ENCODE measurements at places on chromosomes 2 and 18.

- no peak for DNase-seq
These were observed 70.7 kb downstream of the TIMM21 start for GRCh38 chr18:74219056-74219455.

- no peak for DNase-seq
These were observed 32.9 kb downstream of the MTERF4 start for GRCh38 chr2:241068942-241069810.

- DNase-seq, result no peak
These were observed 20.2 kb downstream of the TWIST2 start for GRCh38 chr2:238868067-238868524.

GRCh38 chr2:40367652-40368051, 84.2 kb downstream of the SLC8A1 start:
- no peak for DNase-seq

- DNase-seq, result no peak
These were observed 67.5 kb downstream of the NYAP2 start for GRCh38 chr2:225466891-225467604.

DNA sequence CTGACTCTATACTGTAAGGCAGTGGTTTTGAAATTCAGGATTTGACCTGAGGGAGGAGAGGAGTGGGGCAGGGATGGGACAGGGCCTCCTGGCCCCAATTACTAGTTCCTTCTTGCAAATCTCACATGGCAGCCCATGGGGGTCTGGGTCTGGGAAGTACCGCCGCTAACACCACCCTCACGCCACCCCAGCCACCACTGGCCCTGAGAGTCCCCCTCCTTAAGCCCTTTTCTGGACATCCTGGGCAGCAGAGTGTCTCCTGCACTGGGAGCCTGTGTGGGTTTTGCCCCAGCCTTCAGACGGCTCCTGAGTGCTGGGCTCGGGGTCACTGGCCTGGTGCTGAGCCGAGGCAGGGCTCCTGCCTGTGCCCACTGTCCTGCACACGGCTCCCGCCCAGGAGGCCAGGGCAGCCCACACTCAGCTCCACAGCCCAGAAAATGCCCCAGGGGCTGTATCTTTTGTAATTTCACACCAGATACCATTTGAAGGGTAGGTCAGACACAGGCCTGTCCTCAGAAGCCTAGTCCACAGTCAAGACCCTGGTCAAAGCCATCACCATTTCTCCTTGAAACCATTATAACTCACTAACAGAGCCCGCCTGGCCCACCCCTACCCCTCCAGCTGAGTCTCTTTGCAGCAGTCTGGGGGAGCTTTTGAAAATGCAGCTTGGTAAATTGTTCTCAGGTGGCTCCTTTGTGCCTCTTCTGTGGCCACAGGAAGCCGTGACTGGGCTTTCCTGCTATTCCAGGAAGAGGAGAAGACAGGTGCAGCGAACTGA, 55.1 kb downstream of the CYP27C1 start:
- DNase-seq, result peak; percentile 74

DNA sequence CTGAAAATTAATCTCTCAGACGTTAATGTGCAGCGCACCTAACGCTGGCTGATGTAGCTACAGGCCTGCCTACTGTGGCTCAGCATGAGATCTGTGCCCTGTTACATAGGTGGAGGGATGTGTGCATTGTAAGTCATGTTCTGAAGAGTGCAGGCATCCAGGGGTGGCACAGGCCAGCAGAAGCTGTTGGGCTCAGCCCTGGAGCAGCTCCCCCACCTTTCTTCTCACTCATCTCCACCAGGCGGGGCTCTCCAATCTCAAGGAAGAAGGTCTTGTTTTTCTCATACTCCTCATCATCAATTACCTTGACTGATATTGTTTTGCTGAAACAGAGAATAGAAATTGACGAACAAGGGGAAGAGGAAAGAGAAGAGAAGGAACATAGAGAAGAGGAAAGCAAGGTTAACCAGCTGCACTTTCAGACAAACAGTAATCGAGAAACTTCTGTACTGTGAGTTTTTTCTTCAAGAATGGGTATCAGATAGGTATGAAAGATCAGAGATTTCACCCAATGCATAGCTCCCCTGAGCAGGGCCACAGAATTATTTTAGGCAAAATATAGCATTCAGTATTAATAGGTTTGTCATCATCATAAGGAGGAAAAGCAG, 273.6 kb downstream of the SLC8A1 start:
- no peak for DNase-seq

DNA sequence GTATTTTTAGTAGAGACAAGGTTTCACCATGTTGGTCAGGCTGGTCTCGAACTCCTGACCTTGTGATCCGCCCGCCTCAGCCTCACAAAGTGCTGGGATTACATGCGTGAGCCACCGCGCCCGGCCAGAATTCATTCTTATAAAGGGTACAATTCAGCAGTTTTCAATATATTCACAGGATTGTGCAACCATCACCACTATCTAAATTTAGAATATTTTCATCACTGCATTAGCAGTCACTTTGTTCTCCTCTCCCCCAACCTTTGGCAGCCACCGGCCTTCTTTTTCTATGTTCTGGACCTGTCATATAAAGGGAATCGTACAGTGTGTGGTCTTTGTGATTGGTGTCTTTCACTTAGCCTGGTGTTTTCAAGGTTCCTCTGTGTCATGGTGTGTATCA, 40.7 kb downstream of the TCF7L1 start:
- no peak for DNase-seq

DNA sequence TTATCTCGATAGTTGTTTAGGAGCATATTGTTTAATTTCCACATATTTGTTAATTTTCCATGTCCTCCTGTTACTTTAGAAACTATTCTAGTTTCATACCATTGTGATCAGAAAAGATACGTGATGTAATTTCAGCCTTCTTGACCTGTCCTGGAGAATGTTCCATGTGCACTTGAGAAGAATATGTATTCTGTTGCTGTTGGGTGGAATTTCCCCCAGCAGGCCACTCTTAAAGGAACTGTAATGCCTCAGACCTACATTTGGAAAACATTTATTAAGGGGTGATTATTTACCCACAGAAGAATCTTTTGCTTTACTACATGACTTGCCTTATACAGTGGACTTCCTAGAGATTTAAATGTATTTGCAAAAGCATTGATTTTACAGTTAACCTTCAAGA, 55.5 kb downstream of the LIMS1 start:
- no peak for DNase-seq

DNA sequence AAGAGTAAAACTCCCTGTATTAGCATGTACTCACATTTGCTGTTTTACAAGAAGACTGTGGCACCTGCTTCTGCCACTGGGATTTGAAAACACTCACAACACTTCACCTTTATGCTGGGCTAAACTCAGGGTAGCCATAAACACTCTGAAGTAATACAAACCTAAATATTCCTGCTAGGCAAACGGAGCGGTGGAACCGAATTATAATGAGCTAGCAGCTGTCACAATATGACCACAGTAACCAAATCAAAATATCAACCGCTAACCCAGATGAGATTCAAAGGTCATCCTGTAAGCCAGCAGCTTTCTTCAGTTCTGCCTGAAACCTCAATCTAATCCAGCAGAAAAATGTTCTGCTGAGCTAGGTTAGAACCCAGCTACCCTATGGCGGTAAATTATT, 132.1 kb downstream of the TCF4 start:
- DNase-seq, result no peak

DNA sequence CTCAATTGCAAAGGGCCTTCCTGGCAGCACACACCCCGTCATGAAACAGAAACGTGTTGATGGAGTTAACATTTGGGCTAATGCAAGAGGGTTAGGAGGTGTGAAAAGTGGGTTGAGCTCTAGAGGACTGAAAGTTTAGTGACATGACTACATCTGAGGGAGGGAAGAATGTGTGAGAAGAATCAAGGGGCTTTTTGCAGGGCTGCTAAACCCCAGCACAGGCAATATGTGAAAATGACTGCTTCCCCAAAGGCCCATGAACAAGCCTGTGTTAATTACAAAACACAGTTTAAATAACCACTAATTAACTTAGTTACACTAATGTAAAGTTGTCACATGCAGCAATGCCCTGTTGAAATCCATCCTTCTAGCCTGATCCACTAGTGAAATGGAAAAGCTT, 63.4 kb upstream of the PEX13 start:
- DNase-seq, result no peak

GRCh38 chr2:181462033-181462432, 4.8 kb downstream of the ITGA4 start:
- no peak for DNase-seq

DNA sequence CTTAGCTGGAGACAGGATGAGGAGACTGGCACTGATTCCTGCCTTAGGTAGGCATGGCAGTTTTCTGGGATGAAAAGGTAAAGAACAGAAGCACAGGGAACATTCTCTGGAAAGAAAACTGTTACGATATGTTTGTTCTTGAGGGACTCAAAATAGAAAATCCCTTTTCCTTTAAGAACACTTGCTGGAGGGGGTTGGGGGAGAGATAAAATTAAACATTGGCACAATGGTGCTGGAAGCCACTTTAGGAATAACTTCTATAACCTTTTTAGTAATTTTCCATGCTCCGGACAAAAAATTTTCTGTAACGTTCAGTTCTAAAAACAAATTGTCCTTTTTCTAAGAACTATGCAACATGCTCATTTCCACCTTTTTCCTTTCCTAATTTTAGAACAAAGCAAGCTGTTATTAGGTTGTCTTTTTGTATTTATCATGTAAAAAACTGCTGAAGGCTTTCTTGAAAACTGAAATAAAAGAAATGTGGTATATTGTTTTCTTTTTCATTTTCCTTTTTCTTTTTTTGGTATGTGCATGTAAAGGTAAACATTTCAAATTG, 343.8 kb downstream of the EPHA4 start:
- DNase-seq, result no peak

DNA sequence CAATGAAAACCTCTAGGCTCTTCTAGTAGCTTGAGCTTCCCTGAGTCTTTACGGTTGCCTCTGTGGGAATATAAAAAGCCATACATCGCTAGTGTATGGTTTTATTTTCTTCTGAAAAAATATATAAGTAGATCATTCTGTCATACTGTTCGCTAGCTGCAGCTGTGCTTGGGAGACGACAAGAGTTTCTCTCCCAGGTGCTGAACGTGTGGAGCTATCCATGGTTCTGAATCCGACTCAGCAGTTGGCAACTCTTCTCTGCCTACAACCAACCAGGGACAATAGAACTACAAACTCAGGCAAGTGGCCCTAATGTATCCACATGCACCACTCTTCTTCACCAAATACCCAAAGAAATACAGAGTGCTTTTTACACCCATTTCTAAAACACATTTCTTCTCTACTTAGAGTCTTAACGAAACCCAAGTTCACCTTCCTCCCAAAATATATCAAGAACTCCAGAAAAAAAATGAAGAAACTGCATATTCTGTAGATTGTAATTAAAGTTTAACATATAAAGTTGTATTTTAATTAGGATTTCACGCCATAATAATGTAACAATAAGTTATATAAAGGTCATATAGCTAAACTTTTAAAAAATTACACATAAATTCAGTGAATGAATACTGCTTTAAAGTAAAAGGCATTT, 2.2 kb upstream of the KCNH7 start:
- peak; percentile 6 for DNase-seq

DNA sequence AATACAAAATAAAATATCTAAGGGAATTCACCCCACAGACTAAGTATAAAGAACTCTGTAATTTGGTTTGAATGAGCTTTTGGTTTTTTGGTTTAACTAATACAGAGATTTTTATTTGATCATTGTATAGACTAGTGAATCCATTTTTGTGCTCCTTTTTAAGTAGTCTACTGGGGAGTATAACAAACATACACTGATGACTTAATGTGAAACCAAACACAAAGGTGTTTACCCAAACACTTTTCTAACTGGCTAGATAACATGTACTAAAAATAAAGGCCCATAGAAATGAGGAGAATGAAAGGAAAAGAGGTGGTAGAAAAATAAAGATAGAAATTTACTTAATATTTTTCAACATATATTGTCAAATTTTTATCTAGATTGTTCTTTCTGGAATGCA, 146.0 kb downstream of the NRXN1 start:
- DNase-seq, result peak; percentile 43

GRCh38 chr2:202758128-202758527, 113.4 kb downstream of the ICA1L start:
- DNase-seq, result no peak

GRCh38 chr2:241182126-241182525, 6.4 kb upstream of the ANO7 start:
- DNase-seq, result no peak

- DNase-seq, result no peak
These were observed 7.1 kb downstream of the ANO7 start for GRCh38 chr2:241195506-241196130.

DNA sequence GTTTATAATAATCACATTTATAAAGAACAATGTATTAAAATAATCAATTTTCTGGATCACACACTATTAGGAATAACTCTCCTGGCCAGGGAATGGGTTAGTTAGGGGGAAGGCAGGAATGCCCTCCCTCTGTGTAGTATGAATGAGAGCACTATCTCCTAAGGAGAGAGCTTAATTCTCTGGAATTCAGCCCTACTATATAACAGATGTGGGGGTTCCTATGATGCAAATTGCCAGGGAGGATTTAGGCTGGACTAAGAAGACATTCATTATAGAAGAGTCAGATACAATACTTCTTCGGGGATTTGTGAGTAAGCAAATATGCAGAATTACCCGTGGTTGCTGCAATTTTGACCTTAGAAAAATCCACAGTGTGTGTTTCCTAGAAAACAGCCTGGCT, 250.1 kb upstream of the VRK2 start:
- DNase-seq, result no peak

GRCh38 chr18:59861963-59862819, 37.6 kb upstream of the PMAIP1 start:
- DNase-seq, result no peak

DNA sequence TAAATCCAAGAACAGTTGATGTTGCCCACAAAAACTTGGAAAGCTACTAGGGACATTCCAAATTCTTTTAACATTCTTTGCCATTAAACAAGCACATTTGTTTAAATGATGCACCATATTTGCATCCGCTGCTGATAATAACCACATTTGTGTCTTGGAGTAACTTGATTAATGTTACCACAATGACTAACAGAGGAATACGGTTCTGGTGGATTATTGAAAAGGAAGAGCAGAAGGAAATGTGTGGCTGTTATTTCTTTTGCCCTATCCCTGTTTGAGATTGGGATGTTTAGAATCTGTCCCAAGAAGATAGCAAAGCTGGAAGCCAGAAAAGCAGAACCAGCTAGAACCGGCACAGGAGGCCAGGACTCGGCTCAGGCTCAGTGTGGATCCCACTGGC, 39.2 kb upstream of the RASGRP3 start:
- DNase-seq, result no peak

DNA sequence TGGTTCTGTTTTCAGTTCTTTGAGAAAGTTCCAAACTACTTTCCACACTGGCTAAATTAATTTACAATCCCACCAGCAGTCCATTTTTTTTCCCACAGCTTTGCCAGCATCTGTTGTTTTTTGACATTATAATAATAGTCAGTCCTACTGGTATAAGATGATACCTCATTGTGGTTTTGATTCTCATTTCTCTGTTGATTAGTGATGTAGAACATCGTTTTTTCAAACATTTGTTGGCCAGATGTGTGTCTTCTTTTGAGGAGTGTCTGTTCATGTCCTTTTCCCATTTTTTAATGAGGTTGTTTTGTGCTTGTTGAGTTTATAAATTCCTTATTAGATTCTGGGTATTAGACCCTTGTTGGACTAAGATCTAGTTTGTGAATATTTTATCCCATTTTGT, 376.8 kb upstream of the NT5C1B start:
- no peak for DNase-seq

GRCh38 chr2:134206031-134206430, 47.8 kb upstream of the MGAT5 start:
- DNase-seq, result no peak

GRCh38 chr2:97983134-97983533, 12.6 kb downstream of the TMEM131 start:
- no peak for DNase-seq

GRCh38 chr18:45749918-45750689, 26.1 kb downstream of the SLC14A1 start:
- no peak for DNase-seq

GRCh38 chr2:79721966-79722365, 209.1 kb downstream of the CTNNA2 start:
- DNase-seq, result no peak

Data from NCI-H345 (cell line).